Activated CD4-positive, alpha-beta memory T cell treated with anti-CD3 and anti-CD28 coated beads for 36 hours (primary cell): ENCODE measurements at places on chromosomes 12 and 14. TPM values are rescaled to one million over a fixed set of nuclear protein-coding genes. Genes with fewer than 3 reads are reported as not detected.

The GRIP1 gene
- total RNA-seq = 0.53 TPM

The MSRB3 gene
- total RNA-seq = not detected

The ALX1 gene
- not detected for total RNA-seq

The BBOF1 gene
- total RNA-seq = 1.0 TPM

The MMP17 gene
- 0.48 TPM for total RNA-seq

The PROX2 gene
- total RNA-seq = 0.19 TPM

The SYNDIG1L gene
- total RNA-seq = not detected

The ARHGAP9 gene
- total RNA-seq = 88.4 TPM

The AJUBA gene
- 1.7 TPM for total RNA-seq

The MANSC4 gene
- not detected for total RNA-seq

The ESPL1 gene
- total RNA-seq = 70.0 TPM

The TAS2R13 gene
- total RNA-seq = not detected

The SOAT2 gene
- 1.1 TPM for total RNA-seq

The IFT81 gene
- 3.4 TPM for total RNA-seq

The POLE gene
- total RNA-seq = 112 TPM

The MMP14 gene
- total RNA-seq = 1.1 TPM

- no peaks in the 10 kb centered on the region for H3K27me3 ChIP-seq
- no peak overlapping the region for H3K4me3 ChIP-seq
- no peak for DNase-seq
- H3K27ac ChIP-seq = no peak overlapping the region
Measured at GRCh38 chr14:27222671-27223070, 624.8 kb upstream of the NOVA1 start.

- DNase-seq = no peak
- no peak overlapping the region for H3K4me3 ChIP-seq
- H3K27ac ChIP-seq = no peak overlapping the region
- H3K4me1 ChIP-seq = no peaks in the 10 kb centered on the region
Measured at GRCh38 chr14:85296456-85297210, 233.3 kb upstream of the FLRT2 start.

DNA sequence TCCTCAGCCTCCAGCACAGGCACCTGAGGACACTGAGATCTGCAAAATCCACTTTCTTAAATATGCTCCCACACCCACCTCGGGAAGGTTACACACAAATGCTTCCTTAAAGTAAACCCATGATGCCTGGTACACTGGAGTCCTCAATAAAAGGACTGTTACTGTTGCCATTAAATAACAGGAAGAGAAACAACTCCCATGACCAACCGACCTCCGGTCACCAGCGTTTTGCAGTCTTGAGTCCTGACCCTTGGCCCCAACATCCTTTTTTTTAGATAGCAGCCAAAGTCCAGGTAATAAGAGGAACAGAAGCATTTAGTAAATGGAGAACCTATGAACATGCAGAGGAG lies 42.4 kb downstream of the ITPK1 start:
- H3K4me1 ChIP-seq = peaks cover 3% of the 10 kb centered on the region
- no peaks in the 10 kb centered on the region for H3K36me3 ChIP-seq
- H3K4me3 ChIP-seq = no peak overlapping the region
- no peaks in the 10 kb centered on the region for H3K27me3 ChIP-seq
- no peak for DNase-seq
- H3K27ac ChIP-seq = no peak overlapping the region

DNA sequence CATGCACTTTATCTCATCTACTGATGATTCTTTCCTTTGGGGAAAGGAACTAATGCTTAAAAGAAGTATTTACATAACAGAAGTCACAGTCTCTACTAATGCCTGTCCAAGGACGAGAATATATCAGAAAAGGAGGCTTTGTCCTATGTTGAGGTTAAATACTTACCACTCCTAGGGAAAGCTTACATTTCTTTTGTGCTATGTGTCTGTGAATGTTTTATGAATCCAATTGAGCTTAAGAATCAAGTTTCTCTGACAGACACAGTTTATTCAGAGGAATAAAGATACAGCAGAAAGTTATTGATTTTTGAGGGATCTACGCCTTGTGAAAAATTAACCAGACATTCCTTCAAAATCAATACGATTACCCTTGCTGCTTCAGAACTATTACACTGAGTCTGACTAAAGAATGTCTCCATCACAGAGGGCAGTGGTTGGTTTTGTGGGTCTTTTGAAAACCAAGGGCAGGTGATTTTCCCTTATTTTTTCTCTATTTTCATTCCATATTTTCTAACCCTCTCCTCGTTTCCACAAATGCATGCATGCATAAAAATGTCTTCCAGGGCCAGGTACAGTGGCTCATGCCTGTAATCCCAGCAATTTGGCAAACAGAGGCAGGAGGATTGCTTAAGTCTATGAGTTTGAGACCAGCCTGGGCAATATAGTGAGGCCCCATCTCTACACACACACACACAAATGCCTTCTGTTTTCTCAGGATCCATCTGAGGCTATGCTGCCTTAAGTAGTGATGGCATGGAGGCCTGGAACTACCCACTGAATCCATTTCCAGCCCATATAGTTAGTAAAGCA lies 1095.1 kb downstream of the GALC start:
- H3K36me3 ChIP-seq = no peaks in the 10 kb centered on the region
- no peak overlapping the region for H3K4me3 ChIP-seq
- H3K4me1 ChIP-seq = no peaks in the 10 kb centered on the region
- H3K27ac ChIP-seq = no peak overlapping the region
- no peak for DNase-seq

- H3K27me3 ChIP-seq = peaks cover 8% of the 10 kb centered on the region
- H3K36me3 ChIP-seq = no peaks in the 10 kb centered on the region
- DNase-seq = no peak
- no peak overlapping the region for H3K27ac ChIP-seq
Measured at GRCh38 chr12:90899456-90900182, 55.4 kb downstream of the CCER1 start.

DNA sequence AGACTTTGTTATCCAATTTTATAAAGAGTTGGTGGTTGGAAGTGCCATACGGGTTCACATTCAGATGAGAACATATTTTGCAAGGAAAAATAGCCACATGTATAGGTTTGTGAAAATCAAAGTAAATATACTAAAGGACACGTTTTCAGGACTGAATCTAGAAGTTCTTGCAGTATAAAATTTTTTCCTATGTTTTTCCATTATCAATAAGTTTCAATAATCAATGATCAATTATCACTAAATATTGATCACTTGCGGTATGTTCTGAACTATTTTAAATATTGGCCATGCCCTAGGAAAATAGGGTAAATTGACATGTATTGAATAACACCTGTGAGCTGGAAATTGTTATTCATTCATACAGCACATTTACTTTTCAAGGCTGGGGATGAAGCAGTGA lies 25.9 kb downstream of the ALG10B start:
- H3K36me3 ChIP-seq = no peaks in the 10 kb centered on the region
- no peak overlapping the region for H3K4me3 ChIP-seq
- H3K27ac ChIP-seq = no peak overlapping the region
- DNase-seq = no peak
- H3K27me3 ChIP-seq = peaks cover 7% of the 10 kb centered on the region

GRCh38 chr14:104335611-104336010 lies 197.2 kb downstream of the KIF26A start:
- no peaks in the 10 kb centered on the region for H3K4me1 ChIP-seq
- no peak overlapping the region for H3K4me3 ChIP-seq

- peaks cover 8% of the 10 kb centered on the region for H3K4me1 ChIP-seq
- H3K27me3 ChIP-seq = peaks cover 16% of the 10 kb centered on the region
- no peak for DNase-seq
- H3K4me3 ChIP-seq = no peak overlapping the region
- H3K27ac ChIP-seq = no peak overlapping the region
Measured at GRCh38 chr14:96588410-96589257, 86.5 kb downstream of the PAPOLA start.

DNA sequence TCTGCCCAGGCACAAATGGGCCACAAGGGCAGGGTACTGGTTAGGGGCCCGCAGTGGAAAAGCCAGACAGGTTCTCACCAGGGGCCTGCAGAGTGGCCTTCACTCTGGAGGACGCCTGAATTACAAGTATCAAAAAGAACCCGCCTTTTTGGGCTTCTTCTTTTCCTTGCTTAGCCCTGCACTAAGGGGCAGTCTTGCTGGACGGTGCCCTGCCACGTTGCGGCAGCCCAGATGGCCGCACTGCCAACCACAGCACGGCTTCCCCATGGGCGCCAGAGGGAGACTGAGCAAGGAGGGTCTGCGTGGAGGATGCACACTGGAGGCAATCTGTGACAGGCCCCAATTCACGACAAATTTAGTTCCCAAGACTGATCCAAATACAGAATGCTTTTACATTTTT lies 18.3 kb upstream of the CDK2AP1 start:
- no peak overlapping the region for H3K4me3 ChIP-seq
- no peak for DNase-seq
- no peaks in the 10 kb centered on the region for H3K4me1 ChIP-seq
- H3K27me3 ChIP-seq = no peaks in the 10 kb centered on the region
- H3K27ac ChIP-seq = no peak overlapping the region
- peaks cover 16% of the 10 kb centered on the region for H3K36me3 ChIP-seq

DNA sequence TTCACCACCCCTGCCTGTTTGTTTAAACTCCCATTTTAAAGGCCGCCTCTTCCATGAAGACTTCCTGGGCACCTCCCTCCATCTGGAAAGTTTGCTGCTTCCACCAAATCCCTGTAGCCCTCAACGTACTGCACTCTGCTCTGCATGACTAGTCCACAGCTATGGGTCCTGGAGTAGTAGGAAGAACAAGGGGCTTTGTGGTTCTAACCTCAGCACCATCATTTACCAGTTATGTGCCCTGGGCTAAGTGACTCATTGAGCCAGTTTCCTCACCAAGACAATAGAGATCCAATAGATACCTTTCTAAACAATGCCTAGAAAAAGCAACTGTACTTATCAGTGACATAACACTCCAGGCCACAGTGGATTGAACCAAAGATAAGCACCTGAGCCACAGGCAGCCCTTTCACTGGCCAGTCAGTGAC lies 8.5 kb upstream of the LTBP2 start:
- peaks cover 48% of the 10 kb centered on the region for H3K4me1 ChIP-seq
- H3K4me3 ChIP-seq = peak overlapping the region; percentile 12
- DNase-seq = peak; percentile 70

DNA sequence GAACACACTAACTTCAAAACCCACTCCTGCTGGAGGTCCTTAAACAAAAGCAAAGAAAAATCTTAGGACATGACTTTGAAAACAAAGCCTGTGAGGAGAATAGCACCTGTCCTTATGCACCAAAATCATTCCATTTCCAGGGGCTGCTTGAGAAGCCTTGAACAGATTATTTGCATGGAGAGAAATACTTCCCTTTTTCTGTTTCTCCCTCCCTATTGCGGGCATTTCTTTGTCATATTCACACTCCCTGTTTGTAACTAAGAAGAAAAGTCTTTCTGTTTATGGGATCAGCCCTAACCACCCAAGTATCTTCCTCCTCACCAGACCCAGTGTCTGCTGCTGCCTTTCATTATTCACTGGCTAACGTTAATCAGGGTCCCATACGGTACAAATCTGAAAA lies 218.8 kb downstream of the DPF3 start:
- no peak overlapping the region for H3K4me3 ChIP-seq
- no peaks in the 10 kb centered on the region for H3K36me3 ChIP-seq
- peaks cover 2% of the 10 kb centered on the region for H3K27me3 ChIP-seq
- DNase-seq = no peak
- H3K4me1 ChIP-seq = no peaks in the 10 kb centered on the region
- no peak overlapping the region for H3K27ac ChIP-seq

DNA sequence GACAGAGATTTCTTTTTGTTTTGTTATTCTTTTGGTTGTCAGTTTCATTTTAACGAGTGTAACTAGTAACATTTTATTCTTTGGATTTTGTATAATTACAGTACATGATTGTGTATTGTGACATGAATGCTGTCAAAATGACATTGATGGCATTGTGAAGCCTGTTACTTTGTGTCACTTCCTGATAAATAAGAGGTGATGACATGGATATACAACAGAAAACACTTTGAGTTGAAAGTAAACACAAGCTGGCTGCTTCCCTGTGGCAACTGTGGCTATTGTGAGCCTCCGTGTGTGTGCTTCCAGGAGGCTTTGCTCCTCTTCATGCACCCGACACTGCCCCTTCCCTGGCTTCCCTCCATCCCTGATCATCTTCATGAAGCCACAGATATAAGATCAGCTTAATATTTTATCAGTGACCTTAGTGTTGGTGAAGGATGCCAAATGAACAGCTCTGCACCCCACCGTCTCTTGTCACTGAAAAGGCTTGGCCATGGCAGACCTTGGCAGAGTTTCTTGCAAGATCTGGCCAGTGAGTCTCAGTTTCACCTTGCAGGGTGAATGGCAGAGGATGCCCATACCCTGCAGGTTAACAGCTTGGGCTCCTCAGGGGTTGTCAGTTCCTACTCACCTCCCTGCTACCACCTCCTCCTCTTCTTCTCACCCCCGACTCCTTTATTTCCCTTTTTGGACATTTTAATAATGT lies 191.9 kb downstream of the EPS8 start:
- H3K4me3 ChIP-seq = no peak overlapping the region
- no peak for DNase-seq
- H3K4me1 ChIP-seq = peaks cover 4% of the 10 kb centered on the region
- no peaks in the 10 kb centered on the region for H3K27me3 ChIP-seq

DNA sequence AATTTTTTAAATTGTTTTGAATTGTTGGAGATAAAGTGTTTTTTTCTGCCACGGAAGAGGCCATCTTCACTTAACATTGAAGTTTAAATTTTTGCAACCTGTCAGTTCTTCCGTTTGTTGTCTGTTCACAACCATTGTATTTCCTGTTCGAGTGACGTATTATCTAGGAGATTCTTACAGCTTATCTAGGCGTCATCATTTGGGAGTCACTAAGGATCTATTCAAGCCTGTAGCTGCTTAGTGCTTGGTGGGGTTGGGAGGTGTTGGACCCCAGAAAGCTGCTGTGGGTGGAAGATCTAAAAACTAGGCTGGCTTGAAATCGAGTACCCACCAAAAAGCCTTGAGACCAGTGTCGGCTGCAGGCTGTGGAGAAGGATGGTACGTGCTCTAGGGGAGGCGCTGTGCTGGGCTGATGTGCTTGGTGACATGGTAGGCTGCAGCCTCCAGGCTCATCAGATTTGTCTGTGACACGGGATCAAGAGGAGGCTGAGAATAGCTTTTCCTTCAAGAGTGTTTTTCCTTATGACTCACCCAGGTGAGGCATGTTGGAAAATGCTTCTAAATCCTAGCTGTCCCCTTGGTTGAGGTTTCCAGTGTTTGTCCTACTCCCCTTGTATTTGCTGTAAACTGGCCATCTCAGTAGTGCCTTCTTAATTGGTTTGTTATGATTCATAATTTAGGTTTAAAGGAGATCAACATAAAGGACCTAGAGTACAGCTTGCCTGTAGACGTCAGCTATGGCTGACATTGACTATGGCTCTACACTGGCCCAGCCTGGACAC lies 57.8 kb downstream of the ATG14 start:
- no peaks in the 10 kb centered on the region for H3K27me3 ChIP-seq
- peak; percentile 47 for DNase-seq
- H3K27ac ChIP-seq = peak overlapping the region; percentile 86
- peaks cover 30% of the 10 kb centered on the region for H3K4me1 ChIP-seq
- H3K36me3 ChIP-seq = peaks cover 16% of the 10 kb centered on the region

- no peak overlapping the region for H3K4me3 ChIP-seq
- peaks cover 46% of the 10 kb centered on the region for H3K4me1 ChIP-seq
- H3K27me3 ChIP-seq = no peaks in the 10 kb centered on the region
Measured at GRCh38 chr12:1587927-1588574, 6.3 kb downstream of the FBXL14 start.
